MCF 10A (cell line): ENCODE measurements at places on chromosomes 1 and 21.
A peak's percentile ranks its signal among the peaks of the same experiment; 100 is the strongest.

DNA sequence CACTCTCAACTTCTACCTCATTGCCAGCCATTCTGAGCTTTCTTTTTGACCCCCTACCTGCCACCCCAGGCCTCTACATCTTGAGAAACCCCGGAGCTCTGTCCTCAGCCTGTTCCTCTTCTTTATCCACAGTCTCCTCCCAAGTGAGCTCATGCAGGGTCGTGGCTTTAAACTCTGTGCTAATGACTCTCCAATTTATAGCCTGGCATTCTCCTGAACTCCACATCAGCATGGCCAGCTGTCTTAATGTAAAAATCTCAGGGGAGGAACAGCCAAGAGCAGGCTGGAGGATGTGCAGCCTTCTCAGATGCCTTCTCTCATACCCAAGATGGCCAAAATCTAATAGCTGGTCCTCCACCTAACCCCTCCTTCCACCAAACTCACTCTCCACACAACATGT is 84.2 kb downstream of the CCDC185 start:
- DNase-seq = no peak

- peak; percentile 35 for DNase-seq
Observed at GRCh38 chr1:119136401-119136800, 4.1 kb downstream of the WARS2 start.

DNA sequence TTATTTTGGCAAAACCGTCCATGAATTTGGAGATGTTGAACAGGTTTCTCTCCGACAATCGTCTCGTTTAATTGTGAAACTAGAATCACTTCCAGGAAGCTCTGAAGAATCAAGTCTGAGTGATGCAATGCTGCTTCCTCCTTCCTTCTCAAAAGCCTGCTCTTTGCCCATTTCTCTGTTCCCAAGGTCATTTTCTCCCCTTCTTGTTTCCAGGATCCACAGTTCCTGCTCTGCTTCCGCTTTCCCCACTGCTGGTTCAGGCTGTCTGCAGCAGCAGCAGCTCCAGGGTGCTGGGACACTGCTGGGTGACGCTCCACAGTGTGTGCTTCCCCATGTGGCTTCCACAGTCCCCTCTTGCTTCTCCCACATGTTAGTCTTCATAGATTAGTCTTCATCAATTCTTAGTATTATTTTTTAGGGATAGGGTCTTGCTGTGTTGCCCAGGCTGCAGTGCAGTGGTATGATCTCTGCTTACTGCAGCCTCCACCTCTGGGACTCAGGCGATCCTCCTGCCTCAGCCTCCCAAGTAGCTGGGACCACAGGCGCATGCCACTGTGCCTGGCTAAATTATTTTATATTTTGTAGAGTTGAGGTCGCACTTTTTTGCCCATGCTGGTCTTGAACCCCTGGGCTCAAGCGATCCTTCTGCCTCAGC is 156.2 kb downstream of the DYRK1A start:
- no peak for DNase-seq

GRCh38 chr1:218658899-218659298 is 313.8 kb downstream of the TGFB2 start:
- DNase-seq = peak; percentile 82

GRCh38 chr1:12009318-12009947 is 9.9 kb upstream of the MIIP start:
- DNase-seq = no peak

- DNase-seq = no peak
Observed at GRCh38 chr1:89999208-89999607, 4.3 kb downstream of the ZNF326 start.

DNA sequence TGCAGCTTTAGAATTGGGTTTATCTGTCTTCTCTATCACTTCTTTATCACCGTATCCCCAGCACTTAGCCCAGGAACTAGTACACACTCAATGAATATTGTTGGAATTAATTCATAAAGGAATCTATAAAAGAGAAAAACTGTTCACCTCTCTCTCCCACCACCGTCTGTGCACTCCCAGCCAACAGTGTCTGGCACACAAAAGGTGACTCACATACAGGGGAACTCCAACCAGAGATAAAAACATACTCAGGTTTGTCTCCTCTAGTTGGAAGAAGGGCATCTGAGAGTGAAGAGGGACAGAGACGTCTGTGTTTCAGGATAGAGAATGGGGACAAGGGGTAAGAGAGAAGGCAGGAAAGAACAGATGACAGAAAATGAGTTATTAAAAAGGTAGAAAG is 10.0 kb downstream of the ITLN1 start:
- peak; percentile 41 for DNase-seq

DNA sequence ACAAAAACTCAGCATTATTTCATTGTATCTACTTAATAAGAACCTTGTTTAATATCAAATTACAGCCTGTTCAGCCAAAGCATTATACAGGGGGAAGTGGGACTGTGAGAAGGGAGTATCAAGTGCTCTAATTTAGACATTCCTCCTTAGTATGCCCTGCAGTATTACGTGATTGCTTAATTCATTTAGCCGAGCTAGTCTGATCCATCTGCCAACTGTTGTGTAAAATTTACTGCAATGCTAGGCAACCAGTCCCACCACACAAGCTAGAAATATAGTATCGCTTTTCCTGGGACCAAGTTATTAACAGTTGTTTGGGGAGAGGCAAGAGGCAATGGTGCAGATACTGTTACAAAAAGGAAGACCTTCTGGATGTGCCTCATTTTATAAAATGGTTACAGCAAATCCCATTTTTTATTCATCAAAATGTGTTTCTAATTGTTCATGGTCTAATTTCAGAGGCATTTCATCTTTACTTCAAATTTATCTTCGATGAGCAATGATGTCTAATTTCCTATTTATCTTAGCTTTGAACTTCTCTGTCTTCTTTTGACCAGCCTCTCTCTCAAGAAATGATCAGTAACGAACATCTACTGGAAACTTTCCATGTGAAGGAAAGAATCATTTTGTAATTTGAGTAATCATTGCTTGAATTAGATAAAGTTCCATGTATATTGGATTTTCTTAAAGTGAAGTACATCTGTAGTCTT is 283.3 kb downstream of the DUSP10 start:
- DNase-seq = peak; percentile 66

GRCh38 chr1:7388488-7389185 is 382.5 kb upstream of the VAMP3 start:
- DNase-seq = peak; percentile 34

GRCh38 chr1:113683384-113684152 is 75.7 kb downstream of the PHTF1 start:
- no peak for DNase-seq

- peak; percentile 14 for DNase-seq
Observed at GRCh38 chr1:56416495-56416894, 162.9 kb downstream of the PLPP3 start.

DNA sequence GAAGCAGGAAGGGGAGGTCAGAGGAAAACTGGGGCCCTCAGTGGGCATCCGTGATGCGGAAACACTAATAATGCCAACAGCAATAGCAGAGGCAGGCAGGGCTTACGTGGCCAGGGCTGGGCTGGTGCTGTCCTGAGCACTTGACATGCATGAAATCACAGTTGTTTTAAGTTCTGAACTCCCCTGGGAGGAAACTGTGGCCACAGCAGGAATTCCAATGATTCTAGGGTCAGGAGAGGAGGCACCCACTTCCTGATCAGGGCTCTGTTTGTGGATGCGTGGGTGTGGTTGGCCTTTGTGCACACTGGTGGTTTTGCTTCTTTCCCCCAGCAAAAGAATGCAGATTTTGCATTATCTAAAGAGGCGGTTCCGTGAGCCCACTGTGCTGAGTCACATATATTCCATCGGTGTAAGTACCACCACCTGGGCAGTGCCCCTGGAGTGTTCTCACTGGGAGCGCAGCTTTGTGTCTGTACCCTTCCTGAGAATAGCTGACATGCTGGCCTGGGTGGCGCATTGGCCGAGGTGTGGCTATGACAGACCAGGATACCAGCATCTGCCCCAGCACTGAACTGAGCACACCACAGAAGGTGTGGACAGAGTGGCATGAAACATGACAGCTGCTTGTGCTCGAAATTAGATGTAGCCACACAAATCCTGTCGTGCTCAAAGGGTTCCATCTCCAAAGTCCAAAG is 71.0 kb downstream of the PDE9A start:
- peak; percentile 80 for DNase-seq

- no peak for DNase-seq
Observed at GRCh38 chr1:57800376-57800775, 376.5 kb upstream of the DAB1 start.

DNA sequence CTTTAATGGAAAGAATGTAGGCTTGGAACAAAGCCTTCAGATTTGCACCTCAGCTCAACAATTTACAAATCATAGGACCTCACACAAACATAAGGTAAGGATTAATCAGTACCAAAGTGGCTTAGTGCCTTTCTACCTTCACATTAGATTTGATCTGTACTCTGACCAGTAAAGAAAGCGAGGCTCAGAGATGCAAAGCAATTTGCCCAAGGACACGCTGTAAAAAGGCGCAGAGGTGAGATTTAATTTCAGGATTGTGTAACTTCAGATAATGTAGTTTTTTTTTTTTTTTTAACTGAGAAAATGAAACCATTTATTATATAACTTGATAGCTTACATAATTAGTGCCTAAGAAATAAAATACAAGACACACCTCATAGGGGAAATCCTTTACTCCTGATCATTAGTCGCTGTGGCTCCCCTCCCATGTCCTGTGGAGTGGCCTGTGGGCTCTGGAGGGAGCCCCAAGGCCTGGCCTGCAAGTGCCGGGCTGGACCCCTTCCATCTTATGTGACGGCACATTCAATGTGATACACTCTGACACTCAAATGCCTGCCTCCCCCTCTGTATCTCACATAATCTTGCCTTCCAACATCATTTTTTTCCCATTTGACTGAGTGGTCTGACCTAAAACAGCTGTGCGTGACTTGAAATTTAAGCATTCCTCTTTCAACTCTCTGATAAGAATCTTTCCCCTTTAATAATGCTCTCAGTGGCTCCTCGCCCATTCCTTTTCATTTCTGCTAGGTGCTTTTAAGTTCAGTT is 426.5 kb upstream of the DAB1 start:
- no peak for DNase-seq

GRCh38 chr1:27577504-27578188 is 26.3 kb downstream of the AHDC1 start:
- no peak for DNase-seq

DNA sequence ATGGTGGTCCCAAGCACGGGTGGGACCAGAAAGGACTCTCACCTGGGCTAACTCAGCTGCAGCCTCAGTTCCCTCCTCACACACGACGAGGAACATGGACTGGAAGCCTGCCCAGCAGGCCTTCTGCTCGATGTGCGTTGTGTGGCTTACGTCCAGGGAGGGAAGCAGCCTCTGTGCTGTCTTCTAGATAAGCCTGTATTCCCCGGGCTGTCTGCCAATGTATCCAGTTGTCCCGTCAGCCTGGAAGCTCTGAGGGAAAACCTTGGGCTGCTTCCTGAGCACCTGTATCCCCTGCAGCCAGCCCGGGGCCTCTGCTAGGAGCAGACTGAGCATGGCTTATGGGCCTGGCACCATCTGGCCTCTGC is 10.5 kb downstream of the PCSK9 start:
- no peak for DNase-seq
